Adipocyte (in vitro differentiated cells): ENCODE measurements at places on chromosomes 16 and 17.

GRCh38 chr17:57302690-57303465 is 46.6 kb downstream of the MSI2 start:
- no peak for DNase-seq

GRCh38 chr16:76114681-76115080 is 162.5 kb upstream of the CNTNAP4 start:
- peak; percentile 4 for DNase-seq

DNA sequence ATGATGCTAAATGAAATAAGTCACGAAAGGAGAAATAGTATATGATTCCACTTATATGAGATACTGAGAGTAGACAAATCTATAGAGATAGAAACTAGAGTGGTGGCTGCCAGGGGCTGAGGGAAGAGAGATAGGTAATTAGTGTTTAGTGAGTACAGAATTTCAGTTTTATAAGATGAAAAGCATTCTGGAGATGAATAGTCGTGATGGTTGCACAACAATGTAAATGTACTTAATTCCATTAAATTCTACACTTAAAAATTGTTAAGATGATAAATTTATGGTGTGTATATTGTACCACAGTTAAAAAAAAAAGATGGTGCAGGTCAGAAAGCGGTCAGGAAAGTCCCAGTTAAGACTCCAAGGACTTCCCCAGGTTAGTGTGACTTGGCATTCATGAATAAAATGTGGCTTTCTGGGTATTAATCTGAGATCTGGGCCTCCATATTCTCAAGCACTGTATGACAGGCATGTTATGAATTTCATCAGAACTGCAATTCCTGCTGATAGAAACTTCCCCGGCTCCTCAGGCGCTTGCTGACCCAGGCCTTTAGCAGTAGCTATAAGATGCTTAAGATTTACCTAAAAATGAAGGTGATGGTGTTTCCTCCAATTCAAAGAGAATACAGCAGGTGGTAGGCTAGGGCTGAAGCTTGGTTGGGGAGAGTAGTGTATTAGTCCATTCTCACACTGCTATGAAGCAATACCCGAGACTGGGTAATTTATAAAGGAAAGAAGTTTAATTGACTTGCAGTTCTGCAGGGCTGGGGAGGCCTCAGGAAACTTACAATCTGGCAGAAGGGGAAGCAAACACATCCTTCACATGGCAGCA is 115.3 kb upstream of the SOX9 start:
- DNase-seq = no peak

DNA sequence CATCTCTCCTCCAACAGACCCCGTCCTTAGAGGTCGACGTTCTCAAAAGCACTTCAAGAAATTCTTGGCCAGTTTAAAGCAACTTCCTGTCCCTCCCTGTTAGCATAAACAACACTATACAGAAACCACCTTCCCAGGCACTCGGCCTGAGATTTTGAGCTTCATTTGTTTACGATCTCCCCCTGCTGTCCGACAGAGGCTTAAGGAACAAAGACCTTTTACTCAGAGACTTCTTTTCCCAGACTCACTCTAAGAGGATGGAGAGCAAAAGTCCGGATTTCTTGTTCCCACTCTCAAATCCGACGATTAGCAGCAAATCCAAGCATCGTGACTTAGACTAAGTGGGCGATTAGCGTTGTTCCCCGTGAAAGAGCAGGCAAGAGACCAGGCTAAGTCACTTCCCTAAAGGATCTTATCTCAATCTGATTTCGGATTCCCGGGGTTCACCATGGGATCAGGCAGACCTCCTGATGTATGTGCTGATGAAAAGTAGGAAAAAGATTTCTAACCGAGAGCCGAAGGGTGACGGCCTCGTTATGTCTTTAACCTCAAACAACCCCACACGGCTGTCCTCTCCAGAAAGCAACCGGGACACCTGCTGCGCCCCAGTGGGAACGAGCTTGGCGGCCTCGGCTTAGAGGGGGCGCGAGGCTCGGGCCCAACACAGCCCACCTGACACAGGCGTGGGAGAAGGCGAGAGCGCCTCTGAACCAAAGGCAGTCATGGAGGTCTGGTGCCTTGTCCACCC is 598 bp downstream of the INPP5K start:
- peak; percentile 94 for DNase-seq

DNA sequence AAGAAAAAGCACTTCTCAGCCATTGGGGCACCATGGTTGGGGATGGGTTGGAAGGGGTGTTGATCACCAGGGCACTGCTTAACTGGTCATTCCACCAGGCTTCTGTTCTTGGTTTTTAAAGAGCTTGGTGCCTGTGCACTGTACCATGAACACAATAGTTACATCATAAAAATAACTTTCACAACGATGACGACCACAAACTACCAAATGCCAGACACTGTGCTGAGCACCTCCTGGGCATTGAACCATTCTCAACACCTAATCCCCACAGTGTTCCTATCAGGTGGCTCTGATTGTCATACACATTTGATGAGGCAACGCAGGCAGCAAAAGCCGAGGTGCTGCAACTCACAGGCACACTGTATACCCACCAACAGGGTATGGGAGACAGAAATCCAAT is 208.0 kb downstream of the FOXL1 start:
- no peak for DNase-seq

DNA sequence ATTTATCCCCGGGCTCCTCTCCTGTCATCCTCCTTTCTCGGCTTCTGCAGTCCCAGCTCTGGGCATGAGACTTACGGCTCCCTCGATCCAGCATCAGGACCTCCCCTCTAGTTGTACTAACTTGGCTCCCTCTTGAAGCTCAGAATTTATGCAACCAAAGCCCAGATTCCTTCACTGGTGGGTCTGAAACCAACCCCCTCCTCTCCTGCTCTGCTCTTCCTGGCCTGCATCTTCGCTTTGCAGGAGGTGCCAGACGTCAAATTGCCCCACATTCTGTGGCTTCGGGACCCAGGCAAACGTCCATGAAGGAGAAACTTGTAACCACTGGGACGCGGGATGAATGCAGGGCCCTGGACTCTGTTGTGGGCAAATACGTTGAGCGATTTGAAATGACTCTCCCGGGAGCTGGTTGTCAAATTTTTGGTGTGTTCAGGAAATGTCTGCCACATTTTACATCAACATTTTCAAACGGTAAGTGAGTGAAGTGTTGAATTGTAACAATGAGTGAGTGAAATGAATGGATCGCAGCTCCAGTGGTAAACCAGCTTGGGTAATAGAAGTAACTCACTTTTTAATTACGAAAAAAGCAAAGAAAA is 29.3 kb upstream of the ELAC2 start:
- no peak for DNase-seq

- no peak for DNase-seq
These were observed 8.5 kb upstream of the PRSS22 start for GRCh38 chr16:2866431-2866830.

- no peak for DNase-seq
These were observed 314.7 kb downstream of the KCNJ2 start for GRCh38 chr17:70484050-70484449.

DNA sequence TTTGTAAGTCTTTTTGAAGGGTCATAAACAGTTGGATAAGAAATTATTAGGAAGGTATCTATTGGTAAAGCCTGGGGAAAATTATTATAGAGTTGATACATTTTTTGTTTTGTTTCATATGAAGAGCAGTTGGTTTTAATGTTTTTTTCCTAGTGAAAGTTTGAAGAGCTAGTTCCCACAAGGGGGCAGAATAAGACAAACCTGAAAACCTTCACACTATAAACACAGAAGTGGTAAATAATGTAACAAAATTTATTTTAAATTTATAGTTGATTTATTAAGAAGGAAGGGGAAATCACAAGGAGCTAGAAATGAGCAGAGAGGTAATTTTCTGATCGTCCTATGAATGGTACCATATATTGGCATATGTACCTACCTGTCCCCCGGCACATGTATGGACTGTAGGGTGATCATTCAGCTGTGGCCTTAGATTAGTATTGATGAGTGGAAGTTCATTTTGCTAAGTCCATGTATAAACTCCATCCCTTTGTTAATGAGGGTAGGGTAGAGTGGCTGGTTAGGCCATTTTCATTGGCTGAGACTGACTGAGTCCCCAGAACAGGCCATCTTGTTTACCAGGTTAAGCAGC is 116.3 kb downstream of the TANC2 start:
- peak; percentile 73 for DNase-seq

DNA sequence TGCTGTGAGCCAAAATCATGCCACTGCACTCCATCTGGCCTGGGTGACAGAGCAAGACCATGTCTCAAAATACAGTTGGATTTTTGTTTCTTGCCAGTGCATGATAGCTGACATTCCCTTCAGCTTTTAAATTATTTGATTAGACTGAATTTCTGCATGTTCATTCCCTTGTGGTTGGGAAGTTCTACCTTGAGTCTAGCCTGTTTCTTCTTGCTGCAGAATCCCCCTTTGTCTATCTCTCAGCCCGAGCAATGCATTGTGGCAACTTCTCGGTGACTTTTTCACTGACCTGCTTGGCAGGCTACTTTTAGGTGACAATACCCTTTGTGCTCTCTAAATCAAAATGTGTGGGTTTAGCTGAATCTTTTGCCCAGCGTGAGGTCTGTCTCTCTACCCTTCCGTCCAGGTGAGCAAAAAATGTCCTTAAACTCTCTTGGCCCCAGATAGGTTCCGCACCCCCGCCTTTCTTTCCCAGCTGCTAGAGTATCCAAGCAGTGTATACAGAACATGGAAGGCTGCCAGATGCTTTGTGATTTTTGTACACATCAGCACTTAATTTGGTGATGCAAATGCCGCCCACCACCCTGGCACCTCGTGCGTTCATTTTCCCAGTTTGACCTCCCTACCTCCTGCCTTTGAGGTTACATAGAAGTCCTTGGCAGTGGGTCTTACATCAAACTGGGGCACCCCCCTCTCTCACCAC is 130.2 kb downstream of the ABCC6 start:
- DNase-seq = peak; percentile 17

- no peak for DNase-seq
These were observed 1.6 kb downstream of the CA7 start for GRCh38 chr16:66845791-66846221.

DNA sequence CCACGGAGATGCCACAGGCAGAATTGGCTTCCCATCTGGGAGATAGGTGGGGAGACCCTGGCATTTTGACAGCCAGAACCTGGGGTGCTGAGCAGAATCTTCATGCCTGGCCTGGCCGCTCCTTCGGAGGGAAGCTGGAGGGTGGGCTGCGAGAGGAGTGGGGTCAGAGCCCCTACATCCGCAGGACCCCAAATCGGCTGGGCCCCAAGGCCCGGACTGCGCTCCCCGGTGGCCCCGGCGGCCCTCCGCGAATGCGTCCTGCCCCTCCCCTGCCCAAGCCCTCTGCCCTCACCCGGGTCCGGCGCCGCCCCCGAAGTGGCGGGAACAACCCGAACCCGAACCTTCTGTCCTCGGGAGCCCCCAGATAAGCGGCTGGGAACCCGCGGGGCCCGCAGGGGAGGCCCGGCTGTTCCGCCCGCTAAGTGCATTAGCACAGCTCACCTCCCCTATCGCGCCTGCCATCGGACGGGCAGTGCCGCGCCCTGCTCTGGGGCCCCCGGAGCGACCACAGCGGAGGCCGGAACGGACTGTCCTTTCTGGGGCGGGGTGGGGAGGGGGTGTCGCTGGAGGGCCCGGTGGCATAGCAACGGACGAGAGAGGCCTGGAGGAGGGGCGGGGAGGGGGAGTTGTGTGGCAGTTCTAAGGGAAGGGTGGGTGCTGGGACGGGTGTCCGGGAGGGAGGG is 850 bp upstream of the PNMT start:
- DNase-seq = no peak

- peak; percentile 71 for DNase-seq
These were observed 789 bp downstream of the ITPRIPL2 start for GRCh38 chr16:19114359-19115147.

- no peak for DNase-seq
These were observed 15.0 kb upstream of the SLC16A11 start for GRCh38 chr17:7058831-7059447.

- DNase-seq = peak; percentile 93
These were observed 3.9 kb downstream of the CDH11 start for GRCh38 chr16:65117811-65118448.

GRCh38 chr16:83308414-83308813 is 499.4 kb upstream of the HSBP1 start:
- no peak for DNase-seq

DNA sequence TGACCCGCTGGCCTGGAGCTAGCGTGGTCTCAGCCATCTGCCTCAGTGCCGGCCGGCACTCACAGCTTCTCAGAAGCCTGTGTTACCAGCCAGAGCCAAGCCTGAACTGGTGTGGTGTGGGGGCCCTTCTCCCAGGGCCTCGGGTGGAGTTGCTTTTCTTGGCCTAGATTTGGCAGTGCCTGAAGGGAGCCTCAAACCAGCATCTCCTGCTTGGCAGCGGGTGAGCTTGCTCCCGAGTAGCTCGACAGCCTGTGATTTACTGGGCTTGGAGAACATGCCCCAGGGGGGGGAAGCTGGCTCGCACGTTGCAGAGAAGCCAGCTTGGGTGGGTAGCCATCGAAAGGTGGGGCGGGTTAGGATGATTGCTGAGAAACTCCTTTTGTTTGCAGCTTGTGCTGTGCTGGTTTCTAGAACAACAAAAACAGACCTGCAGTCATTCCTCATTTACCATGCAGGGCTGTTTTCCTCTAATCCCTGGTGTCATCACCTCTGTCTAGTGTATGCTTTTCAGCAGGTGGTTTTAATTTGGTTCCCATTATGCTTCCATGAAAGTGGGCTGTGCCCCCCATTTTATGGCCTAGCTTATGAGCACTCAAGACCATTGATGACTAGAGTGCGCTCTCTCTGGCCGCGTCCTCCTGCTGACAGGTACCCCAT is 42.2 kb downstream of the TBCD start:
- peak; percentile 13 for DNase-seq

- no peak for DNase-seq
These were observed 10.9 kb upstream of the KRT222 start for GRCh38 chr17:40675905-40676304.

GRCh38 chr16:72715267-72715666 is 332.7 kb downstream of the ZFHX3 start:
- DNase-seq = peak; percentile 56

DNA sequence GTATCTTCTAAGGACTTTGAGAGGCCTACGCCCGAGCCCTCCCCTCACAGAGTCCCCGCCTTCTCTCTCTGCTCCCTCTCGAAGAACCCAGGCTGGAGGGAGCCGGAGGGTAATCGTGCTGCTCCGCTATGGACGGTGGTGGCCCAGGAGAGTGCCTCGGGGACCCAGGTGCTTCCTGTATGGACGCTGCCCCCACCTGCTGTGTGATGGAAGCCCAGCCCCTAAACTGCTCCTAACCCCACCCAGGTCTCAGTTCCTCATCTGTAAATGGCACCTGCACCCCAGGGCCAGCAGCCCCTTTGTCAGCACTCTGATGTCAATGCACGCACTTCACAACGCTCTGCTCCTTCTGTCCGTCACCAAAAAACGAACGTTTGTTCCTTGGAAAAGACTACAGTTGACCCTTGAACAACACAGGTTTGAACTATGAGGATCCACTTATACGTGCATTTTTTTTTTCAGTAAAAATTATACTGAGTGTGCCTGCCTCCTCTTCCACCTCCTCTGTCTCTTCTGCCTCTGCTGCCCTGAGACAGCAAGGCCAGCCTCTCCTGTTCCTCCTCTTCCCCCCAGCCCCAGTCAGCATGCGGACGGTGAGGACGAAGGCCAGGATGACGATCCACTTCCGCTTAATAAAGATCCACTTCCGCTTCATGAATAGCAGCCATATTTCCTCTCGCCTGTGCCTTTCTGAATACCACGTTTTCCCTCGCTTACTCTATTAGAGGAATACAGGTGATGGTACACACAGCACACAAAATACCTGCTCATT is 118.3 kb downstream of the BANP start:
- DNase-seq = no peak

GRCh38 chr17:50371526-50371925 is 1.5 kb downstream of the MRPL27 start:
- DNase-seq = no peak

GRCh38 chr17:56172517-56172982 is 19.3 kb downstream of the ANKFN1 start:
- peak; percentile 69 for DNase-seq
